Activated CD8-positive, alpha-beta memory T cell treated with anti-CD3 and anti-CD28 coated beads for 4 hours (primary cell): ENCODE measurements at places on chromosomes 12 and 14.

DNA sequence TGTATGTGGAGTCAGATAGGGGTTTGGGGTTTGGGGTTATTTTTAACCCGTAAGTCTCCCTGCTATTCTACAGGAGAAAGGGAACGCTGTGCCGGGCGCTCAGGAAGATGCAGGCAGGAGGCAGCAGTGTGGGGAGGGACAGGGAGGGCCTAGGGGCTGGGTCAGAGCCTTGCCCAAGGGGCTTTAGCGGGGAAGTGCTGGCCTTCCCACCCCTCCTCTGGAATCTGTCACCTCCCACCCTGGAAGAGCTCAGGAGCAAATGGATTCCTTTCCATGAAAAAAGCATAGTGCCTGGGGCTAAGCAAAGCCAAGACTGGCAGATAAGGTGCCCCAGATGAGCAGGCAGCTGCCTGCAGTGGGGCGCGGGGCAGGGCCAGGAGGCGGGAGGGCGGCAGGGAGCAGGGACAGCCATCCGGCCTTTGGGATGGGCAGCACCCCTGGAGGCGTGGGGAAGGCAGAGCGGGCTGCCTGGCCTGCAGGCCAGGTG, 7.3 kb upstream of the INF2 start:
- DNase-seq = no peak

DNA sequence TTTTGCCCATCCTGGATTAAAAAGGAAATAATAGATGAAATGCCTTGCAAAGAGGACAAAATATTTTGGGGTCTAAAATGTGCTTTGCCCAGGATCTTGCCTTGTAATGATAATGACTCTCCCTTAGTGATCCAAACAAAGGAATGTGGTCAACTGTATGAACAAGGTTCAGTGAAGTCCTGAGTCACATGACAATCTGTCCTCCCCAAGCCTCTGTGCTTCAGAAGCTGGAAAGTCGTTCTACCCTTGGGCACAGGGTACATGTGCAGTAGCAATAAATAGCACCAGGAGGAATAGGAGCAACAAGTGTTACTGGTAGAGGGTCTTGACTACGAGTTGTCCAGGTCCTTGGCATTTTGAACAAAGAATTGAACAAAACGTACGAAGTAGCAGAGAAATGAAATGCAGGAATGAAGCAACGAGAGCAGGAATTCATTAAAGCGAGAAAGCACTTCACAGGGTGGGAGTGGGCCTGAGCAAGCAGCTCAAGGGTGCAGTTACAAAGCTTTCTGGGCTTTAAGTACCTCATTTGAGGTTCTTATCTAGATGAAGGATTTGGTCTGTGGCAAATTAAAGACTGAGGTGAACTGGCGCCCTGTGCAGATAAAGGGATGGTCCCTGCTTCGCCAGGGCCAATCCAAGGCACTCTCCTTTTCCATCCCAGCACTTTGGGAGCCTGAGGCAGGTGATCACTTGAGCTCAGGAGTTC, 65.8 kb downstream of the RESF1 start:
- no peak for DNase-seq

GRCh38 chr14:82159624-82160023, 626.0 kb upstream of the SEL1L start:
- DNase-seq = no peak

DNA sequence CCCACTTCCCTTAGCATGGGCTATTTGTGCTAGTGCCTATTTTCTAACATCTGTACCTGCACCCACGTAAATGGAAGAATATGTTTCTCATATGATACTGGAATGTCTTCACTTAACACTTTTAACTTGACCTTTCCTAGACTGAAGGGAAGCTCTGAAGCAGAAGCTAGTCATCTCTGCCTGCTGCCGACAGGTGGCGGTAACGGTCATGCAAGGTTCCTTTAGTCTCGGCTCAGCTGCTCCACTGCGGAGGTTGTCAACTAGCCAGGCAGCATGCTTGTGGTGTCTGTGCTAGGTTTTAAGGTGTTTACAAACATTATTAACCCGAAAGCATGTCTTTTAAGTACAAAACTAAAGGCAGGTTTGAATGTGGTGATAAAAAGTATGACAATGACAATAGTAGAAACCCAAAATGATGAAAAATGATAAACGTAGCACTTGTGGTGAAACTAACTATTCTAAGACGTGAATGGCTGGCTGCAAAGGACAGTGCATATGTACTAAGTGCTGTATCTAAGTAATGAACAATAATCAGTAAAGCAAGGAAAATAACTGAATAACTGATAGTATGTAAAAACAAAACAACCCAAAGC, 117.2 kb downstream of the GRIN2B start:
- DNase-seq = no peak

GRCh38 chr14:26344596-26344995, 253.2 kb downstream of the NOVA1 start:
- DNase-seq = no peak

- DNase-seq = no peak
Measured at GRCh38 chr14:23804817-23805216, 148.8 kb upstream of the DHRS4 start.

GRCh38 chr14:85401384-85401783, 128.6 kb upstream of the FLRT2 start:
- DNase-seq = no peak

- DNase-seq = no peak
Measured at GRCh38 chr14:92586963-92587699, 73.5 kb downstream of the RIN3 start.

GRCh38 chr14:101365329-101366158, 195.8 kb upstream of the DIO3 start:
- DNase-seq = no peak

DNA sequence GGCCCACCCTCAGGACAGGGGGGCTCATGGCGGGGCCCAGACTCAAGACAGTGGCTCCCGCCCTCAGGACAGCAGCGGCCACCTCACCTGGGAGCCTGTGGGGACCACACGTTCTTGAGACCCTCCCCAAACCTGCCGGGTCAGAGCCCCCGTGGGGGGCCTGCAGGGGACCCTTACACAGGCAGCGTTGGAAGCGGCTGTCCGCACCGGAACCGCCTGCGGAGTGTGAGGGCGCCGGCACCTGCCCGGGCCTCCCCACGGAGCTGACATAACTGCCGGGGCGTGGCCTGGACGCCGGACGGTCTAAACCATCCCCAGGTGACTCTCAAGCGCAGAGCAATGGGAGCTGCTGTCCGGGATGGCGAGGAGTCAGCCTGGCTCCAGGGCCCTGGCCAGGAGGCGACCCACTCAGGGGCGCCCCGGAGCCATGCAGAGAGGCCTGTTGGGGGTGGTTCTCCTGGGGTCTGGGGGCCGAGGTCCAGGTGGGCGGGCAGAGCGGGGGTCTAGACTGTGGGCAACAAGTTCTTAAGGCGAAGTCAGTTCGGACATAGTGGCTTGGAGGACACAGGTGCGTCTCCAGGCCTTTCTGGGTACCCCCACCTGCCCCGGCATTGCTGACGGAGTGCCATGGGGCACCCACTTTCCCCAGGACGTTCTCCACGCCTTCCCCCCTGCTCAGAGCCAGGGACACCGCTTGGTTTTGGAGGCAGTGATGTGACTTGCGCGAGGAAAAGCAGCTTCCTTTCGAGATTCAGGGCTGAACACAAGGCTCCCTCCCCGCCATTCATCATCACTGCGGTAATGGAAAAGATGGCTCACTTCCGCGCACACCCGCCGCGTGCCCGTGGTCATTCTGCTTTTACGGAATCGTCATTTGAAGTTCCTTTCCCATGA, 23.2 kb downstream of the GALNT9 start:
- no peak for DNase-seq

- DNase-seq = no peak
Measured at GRCh38 chr12:1502379-1502720, 92.0 kb downstream of the FBXL14 start.

DNA sequence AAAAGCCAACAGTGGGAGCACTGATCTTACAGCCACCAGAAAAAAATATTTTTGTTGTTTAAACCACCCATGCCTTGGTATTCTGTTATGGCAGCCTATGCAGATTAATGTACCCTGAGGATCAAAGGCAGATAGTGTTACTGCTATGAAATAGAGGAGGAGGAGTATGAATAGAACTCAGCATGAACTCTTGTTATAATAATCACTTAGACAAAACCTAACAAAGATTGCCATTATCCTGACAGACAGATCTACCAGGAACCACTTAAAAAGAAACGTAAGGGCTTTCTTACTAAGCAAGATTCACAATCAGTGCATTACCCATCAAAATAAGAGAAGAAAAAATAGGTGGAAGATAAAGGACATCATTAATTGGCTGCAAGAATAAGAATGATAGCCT, 558.3 kb downstream of the GALC start:
- no peak for DNase-seq

GRCh38 chr12:68162374-68162773, 2.8 kb upstream of the IFNG start:
- no peak for DNase-seq

DNA sequence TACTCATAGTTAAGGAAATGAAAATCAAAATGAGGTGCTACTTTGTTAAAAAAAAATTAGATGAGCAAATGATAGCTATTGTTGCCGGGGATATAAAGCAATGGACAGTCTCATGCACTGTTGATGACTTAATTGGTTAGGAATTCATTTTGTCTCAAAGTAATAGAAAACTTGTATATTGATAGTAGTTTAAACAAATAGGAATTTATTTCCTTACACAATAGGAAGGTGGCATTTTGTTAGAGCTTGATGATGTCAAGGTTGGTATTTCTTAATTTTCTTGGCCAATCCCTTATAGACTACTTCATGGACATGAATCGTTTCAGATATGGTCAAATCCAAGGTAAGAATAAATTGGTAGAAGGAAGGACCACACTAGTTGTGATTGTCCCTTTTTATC, 7.8 kb downstream of the PRPF39 start:
- no peak for DNase-seq

GRCh38 chr12:6234906-6235305, 34.7 kb downstream of the CD9 start:
- no peak for DNase-seq

GRCh38 chr14:74596741-74597450, 15.1 kb downstream of the LTBP2 start:
- no peak for DNase-seq

DNA sequence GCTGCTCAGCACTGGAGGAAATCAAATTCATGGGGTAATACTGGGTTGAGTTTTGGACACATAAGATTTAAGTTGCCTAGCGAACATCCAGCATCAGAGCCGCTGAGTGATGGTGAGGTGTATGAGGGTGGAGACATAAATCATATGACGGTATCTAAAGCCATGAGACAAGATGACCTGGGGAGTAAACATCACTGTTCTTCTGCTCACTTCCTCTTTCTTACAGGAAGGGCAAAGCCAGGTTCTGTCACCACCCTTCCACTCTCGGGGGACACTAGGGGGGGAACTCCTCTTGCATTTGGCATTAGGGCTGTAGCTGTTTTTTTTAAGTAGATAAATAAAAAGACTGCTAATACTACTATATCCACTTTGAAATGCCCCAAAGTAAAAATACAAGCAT, 24.0 kb downstream of the PRDM4 start:
- no peak for DNase-seq

- no peak for DNase-seq
Measured at GRCh38 chr14:77051116-77051515, 22.6 kb upstream of the IRF2BPL start.
